Right lung (tissue), 10 donors: ENCODE measurements at places on chromosomes 2 and 18. TPM values are rescaled to one million over a fixed set of nuclear protein-coding genes. Genes with fewer than 3 reads are reported as not detected.

DNA sequence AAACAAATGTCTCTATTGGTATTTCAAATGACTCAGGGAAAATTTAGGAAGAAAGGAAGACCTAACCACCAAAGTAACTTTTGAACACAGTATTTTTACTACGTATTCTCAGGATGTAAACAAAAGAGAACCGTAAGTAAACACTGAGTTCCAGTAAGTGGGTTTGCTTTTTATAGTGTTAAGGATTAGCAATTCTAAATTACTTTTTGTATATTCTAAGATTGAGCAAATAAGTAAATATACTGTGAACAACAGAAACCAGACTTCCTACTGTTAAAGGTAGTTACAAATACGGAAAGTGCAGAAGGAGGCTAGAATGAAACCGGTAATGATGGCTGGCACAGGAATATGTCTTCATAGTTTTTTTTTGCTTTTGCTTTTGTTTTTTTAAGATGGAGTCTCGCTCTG lies 31.5 kb downstream of the SESTD1 start:
- DNase-seq, result no peak

GRCh38 chr18:11736656-11737055 lies 47.6 kb downstream of the GNAL start:
- no peak for DNase-seq

- DNase-seq, result no peak
Measured at GRCh38 chr2:232230560-232230959, 148.0 kb upstream of the ALPP start.

- no peak for DNase-seq
Measured at GRCh38 chr18:3611313-3612090, 161.5 kb downstream of the TGIF1 start.

DNA sequence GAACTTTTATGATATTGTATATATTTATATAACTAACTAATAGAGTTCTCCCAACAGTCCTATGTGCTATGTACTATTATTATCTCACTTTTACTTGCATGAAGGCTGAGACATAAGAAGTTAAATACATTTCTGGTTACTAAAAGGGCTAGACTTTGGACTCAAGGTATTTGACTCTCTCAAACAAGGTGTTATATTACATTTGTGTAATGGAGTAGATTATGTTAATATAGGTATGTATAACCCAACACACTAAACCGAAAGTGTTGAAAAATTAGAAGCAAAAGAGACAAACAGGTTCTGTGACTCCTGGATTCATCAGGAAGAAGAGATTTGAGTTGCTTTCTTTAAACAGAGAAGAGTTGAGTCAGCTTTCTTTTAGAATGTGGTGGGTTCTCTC lies 733.6 kb upstream of the ZEB2 start:
- DNase-seq, result no peak

- no peak for DNase-seq
Measured at GRCh38 chr18:31450409-31450808, 2.9 kb downstream of the DSG3 start.

GRCh38 chr18:11955239-11956029 lies 25.9 kb upstream of the IMPA2 start:
- peak; percentile 70 for DNase-seq

GRCh38 chr2:233068762-233069418 lies 8.7 kb downstream of the INPP5D start:
- no peak for DNase-seq

GRCh38 chr2:50840341-50841124 lies 191.4 kb downstream of the NRXN1 start:
- DNase-seq, result no peak

- DNase-seq, result no peak
Measured at GRCh38 chr18:58870621-58871020, 5.9 kb downstream of the ZNF532 start.

GRCh38 chr2:11212645-11213044 lies 57.4 kb downstream of the SLC66A3 start:
- no peak for DNase-seq

- DNase-seq, result no peak
Measured at GRCh38 chr2:61016392-61017002, 1.0 kb upstream of the PEX13 start.

- no peak for DNase-seq
Measured at GRCh38 chr2:226733927-226734564, 65.6 kb downstream of the IRS1 start.

DNA sequence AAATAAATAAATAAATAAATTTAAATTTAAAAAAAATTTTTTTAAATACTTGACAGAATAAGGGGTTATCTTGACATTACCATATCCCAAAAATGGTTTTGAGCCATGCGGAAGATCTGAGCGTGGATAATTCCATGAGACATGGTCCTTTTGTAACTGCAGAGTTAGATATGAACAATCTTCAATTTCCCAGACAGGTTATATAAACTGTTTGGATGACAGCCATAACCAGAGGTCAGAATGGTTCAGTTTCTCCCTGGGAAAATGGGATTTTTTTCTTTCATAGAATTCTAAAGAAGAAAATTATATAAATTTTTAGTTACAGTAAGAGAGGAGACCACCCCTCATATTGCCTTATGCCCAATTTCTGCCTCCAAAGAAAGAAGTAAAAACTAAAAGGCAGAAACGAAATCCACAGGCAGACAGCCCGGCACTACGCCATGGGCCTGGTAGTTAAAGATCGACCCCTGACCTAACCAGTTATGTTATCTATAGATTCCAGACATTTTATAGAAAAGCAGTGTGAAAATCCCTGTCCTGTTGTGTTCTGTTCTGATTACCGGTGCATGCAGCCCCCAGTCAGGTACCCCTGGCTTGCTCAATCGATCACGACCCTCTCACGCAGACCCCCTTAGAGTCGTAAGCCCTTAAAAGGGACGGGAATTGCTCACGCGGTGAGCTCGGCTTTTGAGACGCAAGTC lies 3.0 kb downstream of the GALM start:
- DNase-seq, result no peak

- no peak for DNase-seq
Measured at GRCh38 chr2:59297816-59298215, 1056.7 kb upstream of the FANCL start.

- no peak for DNase-seq
Measured at GRCh38 chr2:1702186-1702565, 42.1 kb downstream of the PXDN start.

DNA sequence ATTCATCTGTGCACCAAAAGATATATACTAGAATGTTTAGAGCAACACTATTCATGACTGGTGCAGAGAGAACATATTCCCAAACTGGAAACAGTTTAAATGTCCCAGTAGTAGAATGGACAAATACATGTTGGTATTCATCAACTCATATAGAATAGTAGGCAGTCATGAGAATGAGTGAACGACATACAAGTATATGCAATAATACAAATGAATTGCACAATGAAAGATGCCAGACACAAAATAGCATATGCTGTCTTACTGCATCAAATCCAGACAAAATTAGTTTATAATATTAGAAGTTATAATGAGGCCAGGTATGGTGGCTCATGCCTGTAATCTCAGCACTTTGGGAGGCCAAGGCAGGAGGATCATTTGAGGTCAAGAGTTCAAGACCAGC lies 8.3 kb upstream of the PRKAG3 start:
- DNase-seq, result no peak

- no peak for DNase-seq
Measured at GRCh38 chr2:157190151-157190550, 67.4 kb upstream of the GALNT5 start.

GRCh38 chr2:163800951-163801381 lies 65.2 kb upstream of the FIGN start:
- DNase-seq, result no peak

DNA sequence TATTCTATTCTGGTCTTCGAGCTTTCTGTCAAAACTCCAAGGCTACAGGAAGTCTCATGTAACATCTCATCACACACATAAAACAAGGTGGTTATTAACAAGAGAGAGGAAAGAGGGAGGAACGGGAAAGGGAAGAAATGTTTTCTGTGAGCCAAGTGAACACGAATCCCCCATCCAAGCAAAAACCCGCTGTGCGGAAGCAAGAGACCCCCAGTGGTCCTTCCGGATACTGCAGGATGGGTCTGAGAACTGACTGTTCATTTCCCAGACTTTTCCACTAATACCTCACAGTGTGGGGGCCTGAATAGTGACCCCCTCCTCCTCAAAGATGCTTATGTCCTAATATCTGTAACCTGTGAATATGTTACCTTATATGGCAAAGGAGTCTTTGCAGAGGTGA lies 19.0 kb upstream of the DIPK1C start:
- DNase-seq, result no peak

DNA sequence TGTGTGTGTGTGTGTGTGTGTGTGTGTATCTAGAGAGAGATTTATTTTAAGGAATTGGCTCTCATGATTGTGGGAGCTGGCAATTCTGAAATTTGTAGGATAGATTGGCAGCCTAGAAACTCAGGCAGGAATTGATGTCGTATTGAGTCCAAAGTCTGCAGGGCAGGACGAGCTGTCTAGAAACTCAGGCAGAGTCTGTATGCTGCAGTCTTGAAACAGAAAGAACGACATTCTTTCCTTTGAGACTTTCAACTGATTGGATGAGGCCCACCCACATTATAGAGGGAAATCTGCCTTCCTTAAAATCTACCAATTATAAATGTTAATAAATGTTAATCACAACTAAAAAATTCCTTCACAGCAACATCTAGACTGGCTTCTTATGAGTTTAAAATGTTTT lies 436.6 kb upstream of the FANCL start:
- DNase-seq, result no peak

DNA sequence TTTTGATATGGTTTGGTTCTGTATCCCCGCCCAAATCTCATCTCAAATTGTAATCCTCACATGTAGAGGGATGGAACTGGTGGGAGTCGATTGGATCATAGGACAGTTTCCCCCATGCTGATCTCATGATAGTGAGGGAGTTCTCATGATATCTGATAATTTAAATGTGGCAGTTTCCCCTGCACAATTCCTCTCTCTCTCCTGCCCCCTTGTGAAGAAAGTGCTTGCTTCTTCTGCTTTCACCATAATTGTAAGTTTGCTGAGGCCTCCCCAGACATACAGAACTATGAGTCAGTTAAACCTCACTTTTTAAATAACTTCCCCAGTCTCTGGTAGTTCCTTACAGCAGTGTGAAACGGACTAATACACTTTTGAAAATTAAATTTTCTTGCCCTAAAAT lies 12.3 kb upstream of the KCNJ3 start:
- DNase-seq, result no peak

- no peak for DNase-seq
Measured at GRCh38 chr18:56233595-56233994, 404.8 kb downstream of the TXNL1 start.

DNA sequence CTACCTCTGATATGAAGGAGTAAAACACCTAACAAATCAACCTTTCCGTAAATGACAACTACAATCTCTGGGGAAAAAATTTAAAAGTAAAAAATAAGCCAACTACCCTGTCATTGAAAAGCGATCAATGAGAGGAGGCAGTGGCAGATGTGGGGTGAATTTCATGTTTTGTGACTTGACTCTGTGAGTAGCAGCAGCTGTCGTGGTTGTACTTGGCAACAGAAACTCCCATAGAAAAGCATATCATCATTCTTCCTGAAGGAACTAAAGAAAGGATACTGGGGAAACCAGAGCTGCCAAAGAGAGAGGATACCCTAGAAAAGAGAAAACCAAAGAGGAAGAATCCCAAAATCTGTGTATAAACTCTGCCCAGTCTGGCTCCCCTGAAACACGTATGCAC lies 236.4 kb downstream of the TNS1 start:
- no peak for DNase-seq

DNA sequence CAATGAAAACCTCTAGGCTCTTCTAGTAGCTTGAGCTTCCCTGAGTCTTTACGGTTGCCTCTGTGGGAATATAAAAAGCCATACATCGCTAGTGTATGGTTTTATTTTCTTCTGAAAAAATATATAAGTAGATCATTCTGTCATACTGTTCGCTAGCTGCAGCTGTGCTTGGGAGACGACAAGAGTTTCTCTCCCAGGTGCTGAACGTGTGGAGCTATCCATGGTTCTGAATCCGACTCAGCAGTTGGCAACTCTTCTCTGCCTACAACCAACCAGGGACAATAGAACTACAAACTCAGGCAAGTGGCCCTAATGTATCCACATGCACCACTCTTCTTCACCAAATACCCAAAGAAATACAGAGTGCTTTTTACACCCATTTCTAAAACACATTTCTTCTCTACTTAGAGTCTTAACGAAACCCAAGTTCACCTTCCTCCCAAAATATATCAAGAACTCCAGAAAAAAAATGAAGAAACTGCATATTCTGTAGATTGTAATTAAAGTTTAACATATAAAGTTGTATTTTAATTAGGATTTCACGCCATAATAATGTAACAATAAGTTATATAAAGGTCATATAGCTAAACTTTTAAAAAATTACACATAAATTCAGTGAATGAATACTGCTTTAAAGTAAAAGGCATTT lies 2.2 kb upstream of the KCNH7 start:
- peak; percentile 72 for DNase-seq

- no peak for DNase-seq
Measured at GRCh38 chr2:130372833-130373807, 17.3 kb downstream of the PTPN18 start.

DNA sequence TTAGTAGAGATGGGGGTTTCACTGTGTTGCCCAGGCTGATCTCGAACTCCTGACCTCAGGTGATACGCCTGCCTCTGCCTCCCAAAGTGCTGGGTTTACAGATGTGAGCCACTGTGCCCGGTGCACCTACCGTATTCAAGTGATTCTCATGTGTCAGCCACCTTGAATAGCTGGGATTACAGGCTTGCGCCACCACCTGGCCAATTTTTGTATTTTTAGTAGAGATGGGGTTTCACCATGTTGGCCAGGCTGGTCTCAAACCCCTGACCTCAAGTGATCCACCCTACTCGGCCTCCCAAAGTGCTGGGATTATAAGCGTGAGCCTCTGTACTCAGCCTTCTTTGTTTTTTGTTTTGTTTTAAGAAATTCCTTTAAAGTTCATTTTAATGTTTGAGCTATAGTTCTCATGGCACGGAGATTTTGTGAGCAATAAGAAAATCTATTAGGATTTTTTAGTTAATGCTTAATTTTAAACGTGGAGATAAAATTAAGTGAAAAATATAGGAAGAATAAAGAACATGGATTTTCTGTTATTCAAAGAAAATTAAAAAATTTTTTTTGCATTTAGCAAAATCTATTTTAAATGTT lies 242.6 kb downstream of the PHLPP1 start:
- DNase-seq, result no peak

DNA sequence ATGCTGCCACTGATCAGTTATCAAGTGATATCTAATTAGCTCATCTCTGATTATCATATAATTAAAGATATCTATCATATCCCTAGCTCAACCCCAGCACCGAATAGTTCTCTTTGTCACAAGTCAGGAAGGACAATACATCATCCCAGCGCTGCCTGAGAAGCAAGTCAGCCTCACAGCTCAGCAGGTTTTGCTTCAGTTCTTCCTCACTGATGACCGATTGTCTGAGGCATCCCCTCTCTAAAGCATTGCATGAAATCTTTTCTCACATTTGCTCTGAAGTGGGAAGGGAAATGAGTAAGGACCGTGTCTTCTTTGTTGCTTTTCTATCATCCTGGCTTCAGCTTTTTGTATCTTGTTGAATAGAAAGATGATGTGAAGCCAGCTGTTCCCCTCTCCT lies 247.9 kb downstream of the CMPK2 start:
- DNase-seq, result no peak

GRCh38 chr2:88765154-88765888 lies 73.8 kb downstream of the RPIA start:
- peak; percentile 26 for DNase-seq

TTN gene
- 5.3 TPM for polyA plus RNA-seq

MAP3K19 gene
- polyA plus RNA-seq, result 3.2 TPM

PPP1CB gene
- 190 TPM for polyA plus RNA-seq

OLA1 gene
- 123 TPM for polyA plus RNA-seq

ZEB2 gene
- 273 TPM for polyA plus RNA-seq

SPEG gene
- polyA plus RNA-seq, result 35.5 TPM

ANO7 gene
- 2.2 TPM for polyA plus RNA-seq

SULT1C4 gene
- polyA plus RNA-seq, result 69.8 TPM

UGT1A4 gene
- not detected for polyA plus RNA-seq

PCARE gene
- polyA plus RNA-seq, result not detected
